Panc1 (cell line): ENCODE measurements at places on chromosomes 1 and 21. TPM values are rescaled to one million over a fixed set of nuclear protein-coding genes. Genes with fewer than 3 reads are reported as not detected.

GRCh38 chr1:1616045-1616790 lies 918 bp downstream of the MIB2 start:
- H3K27ac ChIP-seq, result no peak overlapping the region
- no peaks in the 10 kb centered on the region for H3K36me3 ChIP-seq
- no peak for DNase-seq
- no peaks in the 10 kb centered on the region for H3K27me3 ChIP-seq

- no peak overlapping the region for H3K27ac ChIP-seq
- no peak for DNase-seq
- H3K36me3 ChIP-seq, result no peaks in the 10 kb centered on the region
- no peaks in the 10 kb centered on the region for H3K27me3 ChIP-seq
These were observed 29.6 kb upstream of the RGS16 start for GRCh38 chr1:182633657-182634281.

DNA sequence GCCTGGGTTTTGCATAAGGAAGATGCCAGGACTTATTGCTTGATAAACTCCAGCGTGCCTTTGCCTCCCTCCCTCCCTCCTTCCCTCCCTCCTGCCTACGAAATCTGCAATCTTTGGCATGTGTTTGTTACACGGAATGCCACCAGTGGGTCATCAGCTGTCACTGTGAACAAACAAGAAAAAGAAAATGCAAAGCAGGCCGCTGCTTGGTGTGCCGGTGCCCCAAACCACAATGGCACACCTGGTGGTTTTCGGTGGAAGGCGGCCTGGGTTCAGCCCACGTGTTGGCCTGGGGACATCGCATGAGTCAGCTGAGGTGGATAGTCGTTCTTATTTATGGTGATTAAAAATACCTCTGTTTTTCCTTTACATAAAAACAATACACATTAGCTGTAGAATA lies 16.3 kb upstream of the IFNLR1 start:
- H3K27ac ChIP-seq, result no peak overlapping the region; the same call in 1 of the 2 replicates
- no peak overlapping the region for H3K4me3 ChIP-seq
- H3K4me1 ChIP-seq, result peaks cover 9% of the 10 kb centered on the region
- no peaks in the 10 kb centered on the region for H3K27me3 ChIP-seq
- no peaks in the 10 kb centered on the region for H3K36me3 ChIP-seq
- DNase-seq, result no peak

Gene GREM2
- total RNA-seq, result not detected

DNA sequence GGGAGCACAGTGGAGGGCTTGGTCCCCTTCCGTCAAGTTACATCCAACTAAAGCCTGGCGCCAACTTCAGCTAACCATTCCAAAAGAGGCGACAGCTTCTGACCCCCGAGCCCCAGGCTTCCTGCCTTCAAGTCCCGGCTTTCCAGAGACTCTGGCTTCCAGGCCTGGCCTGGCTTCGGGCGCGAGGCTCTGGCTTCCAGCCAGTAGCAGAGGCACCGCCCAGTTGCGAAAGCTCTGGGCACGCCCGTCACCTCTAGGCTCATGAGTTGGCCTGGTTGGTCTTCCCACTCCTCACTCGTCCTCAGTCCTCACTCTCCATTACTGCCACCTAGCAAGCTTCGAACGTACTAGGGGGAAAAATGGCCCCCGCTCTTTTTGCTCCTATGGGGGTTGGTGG lies 30.0 kb upstream of the C1orf185 start:
- no peaks in the 10 kb centered on the region for H3K4me1 ChIP-seq
- no peaks in the 10 kb centered on the region for H3K27me3 ChIP-seq
- no peak overlapping the region for H3K4me3 ChIP-seq
- H3K36me3 ChIP-seq, result no peaks in the 10 kb centered on the region
- H3K27ac ChIP-seq, result no peak overlapping the region
- DNase-seq, result no peak

DNA sequence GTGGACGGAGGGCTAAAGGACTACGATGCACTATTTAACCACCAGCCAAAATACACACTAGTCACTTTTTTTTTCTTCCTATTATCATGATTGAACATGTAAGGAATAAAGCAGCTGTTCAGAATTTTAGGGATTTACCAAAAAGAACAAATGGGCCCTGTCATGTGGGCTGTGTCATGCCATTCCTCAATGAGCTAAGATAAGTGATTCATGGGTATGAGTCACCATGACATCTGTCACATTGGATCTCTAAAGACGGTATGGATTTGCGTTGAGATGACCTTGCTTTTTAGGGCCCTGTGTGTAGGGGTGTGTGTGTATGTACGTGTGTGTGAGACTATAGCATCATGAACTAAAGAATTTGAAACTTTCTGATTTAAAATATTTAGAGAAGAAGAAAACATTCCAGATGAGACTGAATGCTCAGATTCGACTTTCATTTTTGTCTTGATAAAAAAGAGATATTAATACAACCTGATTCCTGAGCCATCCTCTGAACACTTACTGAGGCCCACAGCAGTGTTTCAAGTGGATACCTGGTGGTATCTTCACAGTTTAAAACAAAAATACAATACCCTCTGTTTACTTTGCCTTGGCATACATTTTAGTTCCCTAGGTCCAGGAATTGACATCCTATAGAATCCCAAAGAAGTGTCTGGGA lies 246.1 kb upstream of the DUSP10 start:
- H3K36me3 ChIP-seq, result no peaks in the 10 kb centered on the region
- DNase-seq, result no peak
- no peak overlapping the region for H3K4me3 ChIP-seq
- no peaks in the 10 kb centered on the region; the same call in 1 of the 2 replicates for H3K4me1 ChIP-seq
